ENCODE measurements at places on chromosomes 1 and 21.

DNA sequence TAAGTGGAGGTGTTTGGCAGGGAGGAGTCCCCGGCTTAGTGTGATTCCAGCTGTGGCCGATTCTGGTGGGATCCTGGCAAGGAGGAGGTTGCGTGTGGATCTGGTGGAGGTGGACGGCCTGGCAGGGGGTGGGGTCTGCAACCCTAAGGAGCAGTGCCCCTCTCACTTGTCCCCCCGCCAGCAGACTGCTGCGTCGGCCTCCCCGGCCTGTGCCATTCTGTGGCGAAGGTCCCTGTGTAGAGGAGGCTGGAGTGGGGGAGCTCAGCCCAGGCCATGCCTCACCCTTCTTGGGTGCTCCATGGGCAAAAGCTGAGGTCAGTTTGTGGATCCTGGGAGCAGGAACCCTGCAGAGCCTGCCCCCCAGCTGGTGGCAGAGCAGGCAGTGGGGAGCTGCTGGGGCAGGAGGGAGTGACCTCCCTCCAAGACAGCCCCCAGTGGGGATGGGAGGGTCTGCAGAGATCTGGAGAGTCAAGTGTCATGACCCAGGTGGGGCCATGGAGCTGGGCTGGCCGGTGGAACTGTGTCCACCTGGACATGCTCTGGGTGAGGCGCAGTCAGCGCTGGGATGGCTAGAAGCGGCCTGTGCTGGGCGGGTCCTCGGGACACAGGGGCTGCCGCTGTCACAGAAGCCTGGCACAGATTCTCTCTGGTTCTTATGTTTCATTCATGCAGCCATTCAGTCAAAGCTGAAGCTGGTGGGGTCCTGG is 5.3 kb downstream of the MIB2 start:
- DNase-seq = no peak

GRCh38 chr1:3159121-3159520 is 90.1 kb downstream of the PRDM16 start:
- no peak for DNase-seq

- no peak for DNase-seq
Observed at GRCh38 chr1:225602590-225603206, 50.2 kb downstream of the ENAH start.

- no peak for DNase-seq
Observed at GRCh38 chr1:43036932-43037331, 78.3 kb upstream of the SLC2A1 start.

GRCh38 chr1:112743174-112744008 is 28.3 kb upstream of the PPM1J start:
- DNase-seq = no peak

GRCh38 chr1:27872059-27872801 is at the start of gene THEMIS2:
Gene THEMIS2 (plus strand): TSS chr1:27872544. CDS start chr1:27872572, 28 bp downstream.
- DNase-seq = no peak

GRCh38 chr1:26785611-26786436 is 1.9 kb upstream of the PIGV start:
- no peak for DNase-seq

DNA sequence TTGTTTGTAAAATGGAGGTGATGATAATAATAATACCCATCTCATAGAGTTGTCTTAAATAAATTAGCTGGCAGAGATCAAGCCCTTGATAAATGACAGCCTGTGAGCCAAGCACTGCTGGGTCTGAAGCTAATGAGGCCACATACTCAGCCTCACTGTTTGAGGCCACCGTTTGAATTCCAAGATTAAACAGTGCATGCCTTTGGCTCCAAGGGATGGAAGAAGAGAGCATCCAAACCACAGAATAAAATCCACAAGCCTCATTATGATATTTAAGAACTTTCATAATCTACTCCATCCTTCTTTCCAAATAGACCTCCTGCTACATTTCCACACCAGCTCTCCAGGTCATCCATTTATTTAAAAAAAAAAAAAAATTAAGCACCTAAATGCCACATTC is 29.0 kb downstream of the TGFBR3 start:
- no peak for DNase-seq

- no peak for DNase-seq
Observed at GRCh38 chr1:77925518-77925917, 37.1 kb downstream of the NEXN start.

DNA sequence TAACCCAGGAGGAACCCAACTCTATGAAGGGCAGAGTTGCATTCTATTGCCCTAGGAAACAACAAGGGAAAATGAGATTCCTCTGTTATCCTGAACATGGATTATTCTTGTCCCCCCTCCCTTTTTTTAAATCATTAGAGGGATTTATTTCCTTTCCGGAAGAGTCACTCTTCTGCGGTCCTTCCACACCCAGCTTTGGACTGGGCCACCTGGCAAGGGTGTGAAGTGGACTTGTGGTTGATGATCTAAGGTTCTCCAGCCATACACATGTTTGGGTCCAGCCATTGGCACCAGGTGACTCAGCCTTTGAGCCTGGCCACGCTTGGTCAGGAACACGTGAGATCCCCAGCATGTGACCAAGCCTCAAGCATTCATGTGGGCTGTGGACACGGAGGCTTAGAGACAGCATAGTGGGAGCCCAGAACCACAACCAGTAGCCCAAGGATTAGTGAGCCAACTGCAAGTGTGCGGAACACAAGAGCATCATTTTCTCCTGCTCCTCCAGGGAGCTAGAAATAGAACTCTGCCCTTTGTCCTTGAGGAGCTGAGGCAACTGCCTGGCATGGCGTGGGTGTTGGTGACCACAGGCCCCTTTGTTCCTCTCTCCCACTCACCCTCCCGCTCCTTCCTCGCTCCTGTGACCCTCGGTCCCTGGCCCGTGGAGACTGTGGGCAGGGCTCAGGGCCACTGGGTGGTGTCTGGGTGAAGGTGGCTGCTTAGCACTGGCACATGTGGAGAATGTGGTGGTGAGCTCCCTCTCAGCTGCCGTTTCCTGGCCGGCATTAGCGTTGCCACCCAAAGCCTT is 50.1 kb downstream of the NENF start:
- DNase-seq = no peak

DNA sequence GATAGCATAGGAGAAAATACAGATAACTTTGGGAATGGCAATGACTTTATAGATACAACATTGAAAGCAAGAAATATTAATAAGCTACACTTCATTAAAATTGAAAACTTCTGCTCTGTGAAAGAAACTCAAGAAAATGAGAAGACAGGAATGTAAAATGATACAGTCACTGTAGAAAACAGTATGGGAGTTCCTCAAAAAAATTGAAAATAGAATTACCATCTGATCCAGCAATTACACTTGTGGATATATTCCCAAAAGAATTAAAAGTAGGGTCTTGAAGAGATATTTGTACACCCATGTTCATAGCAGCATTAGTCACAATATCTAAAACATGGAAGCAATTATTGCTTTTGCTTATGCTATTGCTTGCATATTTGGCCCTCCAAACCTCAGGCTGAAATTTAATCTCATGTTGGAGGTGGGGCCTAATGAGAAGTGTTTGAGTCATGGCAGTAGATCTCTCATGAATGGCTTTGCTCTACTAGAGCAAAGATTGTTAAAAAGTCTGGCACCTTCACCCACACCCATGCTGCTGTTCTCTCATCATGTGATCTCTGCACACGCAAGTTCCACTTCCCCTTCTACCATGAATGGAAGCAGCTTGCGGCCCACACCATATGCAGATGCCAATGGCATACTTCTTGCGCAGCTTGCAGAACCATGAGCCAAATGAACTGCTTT is 15.3 kb upstream of the AHCYL1 start:
- no peak for DNase-seq

DNA sequence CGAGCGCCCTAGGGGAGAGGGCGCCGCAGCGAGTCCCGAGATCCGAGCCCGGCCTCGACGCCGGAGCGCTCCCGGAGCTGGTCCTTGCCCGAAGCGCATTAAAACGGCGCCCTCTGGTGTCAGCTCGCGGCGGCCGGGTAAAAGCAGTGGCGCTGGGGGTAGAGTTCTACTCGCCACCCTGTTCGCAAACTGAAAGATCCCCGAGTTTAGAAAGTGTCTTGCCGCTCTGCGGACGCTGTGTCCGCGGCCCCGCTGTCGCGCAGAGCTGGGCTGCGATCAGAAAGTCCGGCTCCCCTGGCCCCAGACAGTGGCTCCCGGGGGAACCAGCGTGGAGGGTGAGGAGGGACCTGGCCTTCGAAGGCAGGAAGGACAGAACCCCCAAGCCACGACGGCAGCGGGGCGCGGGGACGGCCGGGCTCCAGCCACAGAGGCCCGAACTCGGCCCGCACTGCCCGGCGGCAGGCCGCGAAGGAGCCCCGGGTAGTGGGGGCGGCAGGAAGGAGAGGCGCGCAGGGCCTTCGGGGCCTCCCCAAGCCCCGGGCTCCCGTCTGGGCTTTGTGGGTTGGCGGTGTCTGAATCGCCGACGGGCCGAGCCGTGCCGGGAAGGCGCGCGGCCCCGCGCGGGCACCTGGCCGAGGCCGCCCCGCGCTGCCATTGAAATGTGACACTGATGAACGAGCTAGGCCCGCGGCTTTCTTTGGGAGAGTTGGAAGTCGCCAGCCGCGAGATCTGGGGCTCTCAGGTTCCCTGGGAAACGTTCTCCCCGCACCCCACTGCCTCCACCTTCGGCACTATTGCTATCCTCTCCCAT is 39.1 kb upstream of the NFIA start:
- peak; percentile 71 for DNase-seq

DNA sequence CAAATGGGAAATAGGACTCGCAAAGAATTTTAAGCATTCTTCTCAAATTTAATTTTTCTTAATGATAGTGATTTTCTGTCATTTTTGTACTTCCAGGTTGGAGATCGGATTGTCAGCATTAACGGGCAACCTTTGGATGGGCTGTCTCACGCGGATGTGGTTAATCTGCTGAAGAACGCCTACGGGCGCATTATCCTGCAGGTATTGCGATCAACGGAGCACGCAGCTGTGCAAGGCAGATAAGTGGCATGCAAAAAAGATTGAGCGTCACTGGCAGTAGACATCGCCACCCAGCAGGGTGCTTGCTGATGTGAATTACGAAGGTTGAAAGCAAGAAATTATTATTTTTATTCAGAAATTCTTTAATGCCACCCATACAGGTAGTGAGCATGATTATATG is 65.9 kb upstream of the L1TD1 start:
- no peak for DNase-seq

DNA sequence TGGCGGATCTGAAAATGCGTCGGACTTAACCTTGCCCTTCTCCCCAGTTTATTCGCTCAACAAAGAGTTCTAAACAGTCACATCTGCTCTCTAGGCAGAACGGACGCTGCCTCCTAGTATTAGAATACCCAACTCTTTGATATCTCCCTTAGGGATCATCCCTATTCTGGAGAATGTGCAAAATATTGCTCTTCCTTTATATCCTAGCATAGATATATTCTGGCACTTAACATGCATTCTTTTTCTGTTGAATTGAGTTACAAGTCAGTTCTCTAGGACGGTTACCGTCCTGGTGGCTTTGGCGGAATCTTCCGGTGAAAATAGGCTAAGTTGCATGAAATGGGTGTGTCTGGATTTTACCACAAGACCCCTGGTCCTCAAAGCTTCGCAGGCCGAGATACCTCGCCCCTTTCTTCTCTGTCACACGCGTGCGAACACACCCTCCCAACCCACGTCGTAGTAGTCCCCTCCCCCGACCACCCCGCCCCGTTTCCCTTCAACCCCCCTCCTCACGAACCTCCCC is 501 bp upstream of the DNAJC6 start:
- no peak for DNase-seq

DNA sequence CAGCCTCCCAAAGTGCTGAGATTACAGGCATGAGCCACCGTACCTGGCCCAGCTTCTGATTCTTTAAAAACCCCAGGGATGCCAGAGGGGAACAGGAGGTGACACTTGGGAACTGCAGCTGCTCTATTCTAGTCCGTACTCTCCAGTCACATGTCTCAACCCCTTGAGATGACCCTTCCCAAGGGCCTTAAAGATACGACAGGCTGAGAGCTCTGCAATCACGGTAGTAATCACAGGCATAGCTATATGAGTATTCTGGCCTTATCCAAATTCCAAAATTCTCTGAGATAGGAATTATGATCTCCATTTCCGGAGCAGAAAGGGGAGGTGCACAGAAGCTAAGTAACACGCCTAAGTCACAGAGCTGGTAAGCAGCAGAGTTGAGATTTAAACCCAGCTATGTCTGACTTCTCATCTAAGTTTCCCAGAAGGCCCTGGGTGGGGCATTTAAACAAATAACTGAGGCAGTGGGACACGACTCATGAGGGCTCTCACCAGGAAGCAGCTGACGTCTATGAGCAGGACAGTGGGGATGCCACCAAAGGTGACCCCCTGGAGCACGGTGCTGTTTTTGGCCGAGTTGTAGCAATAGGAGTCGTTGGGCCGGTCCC is 5.2 kb downstream of the TMEM63A start:
- DNase-seq = no peak

DNA sequence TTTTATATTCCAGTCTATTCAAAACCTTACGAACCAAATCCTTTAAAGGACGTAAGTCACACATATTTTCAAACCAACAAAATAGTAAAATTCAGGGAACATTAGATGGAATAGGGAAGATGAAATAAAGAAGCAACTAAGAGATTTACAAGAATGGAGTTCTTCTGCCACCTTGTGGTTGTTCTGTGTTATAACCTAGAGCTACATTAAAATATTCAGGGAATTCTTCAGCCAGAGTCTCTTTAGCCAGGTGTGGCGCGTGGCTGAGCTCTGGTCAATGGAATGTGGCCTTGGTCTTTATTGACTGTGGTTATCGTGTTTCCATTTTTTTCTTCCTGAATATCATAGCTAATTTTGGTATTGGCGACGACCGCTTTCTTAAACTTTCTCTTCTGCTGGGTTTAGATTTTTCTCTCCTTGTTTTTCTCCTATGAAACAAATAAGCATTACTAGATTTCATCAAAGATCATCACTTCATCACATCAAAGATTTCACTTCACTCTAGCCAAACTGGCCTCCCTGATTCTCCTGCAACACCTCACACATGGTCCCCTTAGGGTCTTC is 221.3 kb downstream of the MRPL39 start:
- DNase-seq = no peak

- no peak for DNase-seq
Observed at GRCh38 chr1:182107209-182107608, 45.7 kb upstream of the ZNF648 start.

DNA sequence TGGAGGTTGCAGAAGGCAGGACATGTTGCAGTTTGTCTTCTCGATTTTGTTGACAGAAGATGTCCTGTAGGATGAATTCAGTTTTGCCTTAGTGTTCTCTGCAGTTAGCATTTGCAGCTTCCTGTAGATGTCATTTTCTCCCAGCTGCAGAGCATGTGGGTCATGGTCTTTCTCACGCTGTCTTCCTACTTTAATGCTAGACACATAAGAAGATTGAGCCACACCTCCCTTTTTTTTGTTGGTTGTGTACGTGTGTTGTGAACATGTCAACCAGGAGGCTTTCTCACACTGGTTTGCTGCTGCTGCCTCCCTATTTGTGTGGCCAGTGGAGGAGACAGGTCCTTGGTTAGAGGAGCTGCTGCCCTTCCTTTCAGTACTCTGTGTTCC is 110.7 kb downstream of the VPS13D start:
- DNase-seq = no peak

DNA sequence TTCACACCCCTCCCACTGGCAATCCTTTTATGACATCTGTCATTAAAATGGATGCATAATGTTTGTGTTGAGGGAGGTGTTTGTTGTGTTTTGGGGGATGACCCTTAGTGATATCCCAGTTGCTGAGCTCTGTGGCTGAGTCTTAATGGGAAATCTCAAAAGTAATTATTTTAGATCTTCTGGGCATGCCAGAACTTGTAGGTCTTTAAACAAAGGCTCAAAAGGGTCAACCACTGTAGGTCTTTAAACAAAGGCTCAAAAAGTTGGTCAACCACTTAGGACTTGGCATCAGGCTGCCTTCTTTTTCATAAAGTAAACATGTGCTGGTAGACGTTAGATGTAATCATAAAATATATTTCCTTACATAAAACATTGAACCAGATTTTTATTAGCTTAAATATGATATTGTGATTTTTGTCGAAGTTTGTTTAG is 78.0 kb downstream of the CDC14A start:
- no peak for DNase-seq

- DNase-seq = no peak
Observed at GRCh38 chr1:221643404-221644144, 98.3 kb downstream of the DUSP10 start.

Data from stimulated activated CD4-positive, alpha-beta T cell treated with anti-CD3 and anti-CD28 coated beads, Interleukin-12 subunit alpha, Interleukin-12 subunit beta, amount 100 ng/mL, for 48 hours (primary cell).